Stimulated activated CD4-positive, alpha-beta T cell treated with anti-CD3 and anti-CD28 coated beads, Interleukin-15, amount 100 ng/mL, for 1 hour (primary cell): ENCODE measurements at places on chromosomes 2 and 18.

- DNase-seq, result no peak
These were observed 36.5 kb downstream of the MGAT5 start for GRCh38 chr2:134290358-134290757.

- no peak for DNase-seq
These were observed 207.5 kb downstream of the LRRTM4 start for GRCh38 chr2:77314721-77315120.

DNA sequence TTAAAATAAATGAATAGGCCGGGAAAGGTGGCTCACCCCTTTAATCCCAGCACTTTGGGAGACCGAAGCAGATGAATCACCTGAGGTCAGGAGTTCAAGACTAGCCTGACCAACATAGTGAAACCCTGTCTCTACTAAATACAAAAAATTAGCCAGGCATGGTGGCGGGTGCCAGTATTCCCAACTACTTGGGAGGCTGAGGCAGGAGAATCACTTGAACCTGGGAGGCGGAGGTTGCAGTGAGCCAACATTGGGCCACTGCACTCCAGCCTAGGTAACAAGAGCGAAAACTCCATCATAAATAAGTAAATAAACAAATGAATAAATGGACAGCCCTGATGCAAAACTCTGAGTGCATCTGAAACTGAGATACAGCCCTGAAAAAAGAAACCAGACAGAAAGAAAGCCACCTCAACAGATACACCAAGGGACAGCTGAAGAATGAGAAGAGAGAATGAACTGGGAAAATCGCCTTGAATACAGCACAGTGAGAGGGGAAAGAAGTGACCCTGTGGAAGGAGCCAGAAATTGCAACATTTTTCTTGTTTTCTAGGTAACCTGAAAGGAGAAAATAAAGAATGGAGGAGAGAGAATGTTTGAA is 64.4 kb downstream of the TRABD2A start:
- no peak for DNase-seq

GRCh38 chr2:216034065-216034464 is 20.7 kb upstream of the MREG start:
- DNase-seq, result peak; percentile 68

- no peak for DNase-seq
These were observed 112.5 kb downstream of the MAP3K20 start for GRCh38 chr2:173187941-173188788.

GRCh38 chr2:83967854-83968253 is 491.2 kb downstream of the SUCLG1 start:
- no peak for DNase-seq

- no peak for DNase-seq
These were observed 3.9 kb downstream of the SALL3 start for GRCh38 chr18:78983512-78983911.

DNA sequence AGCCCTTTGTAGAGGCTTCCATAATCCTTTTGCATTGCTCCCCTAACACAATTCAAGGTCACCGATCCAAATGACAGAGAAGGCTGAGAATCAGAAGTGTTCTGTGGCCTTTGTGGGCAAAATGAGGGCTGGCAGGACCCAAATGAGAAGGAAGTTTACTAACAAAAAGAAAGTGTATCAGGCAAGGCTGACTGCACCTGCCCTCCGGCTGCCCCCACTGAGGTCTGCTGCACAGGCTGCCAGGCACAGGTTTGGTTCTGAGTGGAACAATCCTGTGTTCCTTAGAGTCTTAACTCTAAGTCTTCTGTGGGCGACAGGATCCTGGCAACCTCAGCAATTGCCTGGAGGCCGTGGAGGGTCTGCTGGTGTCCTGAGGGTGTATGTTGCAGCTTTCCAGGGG is 568.5 kb downstream of the CMPK2 start:
- no peak for DNase-seq
